ENCODE measurements at places on chromosomes 2 and 18. TPM values are rescaled to one million over a fixed set of nuclear protein-coding genes. Genes with fewer than 3 reads are reported as not detected.

- no peaks in the 10 kb centered on the region for H3K4me1 ChIP-seq
- H3K27me3 ChIP-seq, result no peaks in the 10 kb centered on the region
- H3K4me3 ChIP-seq, result no peak overlapping the region
Observed at GRCh38 chr2:69509011-69509749, 71.9 kb upstream of the NFU1 start.

PIEZO2 gene
- 14.7 TPM for total RNA-seq

- no peak overlapping the region for H3K4me3 ChIP-seq
- peaks cover 5% of the 10 kb centered on the region for H3K4me1 ChIP-seq
- no peak for DNase-seq
- H3K27ac ChIP-seq, result 0 out of 2 replicates have a peak overlapping the region, but pooled peaks have one; percentile 26
- no peaks in the 10 kb centered on the region for H3K27me3 ChIP-seq
Observed at GRCh38 chr2:221895366-221896121, 323.4 kb upstream of the EPHA4 start.

SCN1A gene
- total RNA-seq, result 1.9 TPM

- no peaks in the 10 kb centered on the region for H3K27me3 ChIP-seq
- DNase-seq, result peak; percentile 56
- no peaks in the 10 kb centered on the region for H3K36me3 ChIP-seq
- H3K4me1 ChIP-seq, result no peaks in the 10 kb centered on the region
- no peak overlapping the region for H3K4me3 ChIP-seq
Observed at GRCh38 chr2:68357605-68358337, 7.3 kb upstream of the PLEK start.

TSPYL6 gene
- not detected for total RNA-seq

Data from H1 (cell line).